ENCODE measurements at places on chromosomes 3 and 15. TPM values are rescaled to one million over a fixed set of nuclear protein-coding genes. Genes with fewer than 3 reads are reported as not detected.

DNASE1L3 gene
- total RNA-seq, result not detected

BNC1 gene
- total RNA-seq, result not detected

DUSP7 gene
- 9.1 TPM for total RNA-seq

DNA sequence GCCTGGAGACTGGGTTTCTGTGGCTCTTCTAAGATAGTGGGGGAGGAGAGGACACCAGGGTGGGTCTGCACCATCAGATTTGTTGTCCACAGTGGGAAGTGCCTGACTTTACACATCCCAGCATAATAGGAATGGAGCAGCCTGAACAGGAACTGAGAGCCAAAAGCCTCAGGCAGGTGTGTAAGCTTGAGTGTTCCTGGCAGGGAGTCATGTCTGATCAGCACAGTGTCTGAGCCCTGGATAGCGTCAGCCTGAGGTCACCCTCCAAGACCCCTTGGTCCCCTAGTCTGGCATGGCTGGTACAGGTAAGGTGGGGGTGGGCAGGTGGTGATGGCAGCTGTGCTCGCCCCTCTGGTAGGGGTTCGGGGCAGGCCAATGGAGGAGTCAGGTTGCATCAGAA, 20.2 kb downstream of the INSYN1 start:
- DNase-seq, result no peak

DNA sequence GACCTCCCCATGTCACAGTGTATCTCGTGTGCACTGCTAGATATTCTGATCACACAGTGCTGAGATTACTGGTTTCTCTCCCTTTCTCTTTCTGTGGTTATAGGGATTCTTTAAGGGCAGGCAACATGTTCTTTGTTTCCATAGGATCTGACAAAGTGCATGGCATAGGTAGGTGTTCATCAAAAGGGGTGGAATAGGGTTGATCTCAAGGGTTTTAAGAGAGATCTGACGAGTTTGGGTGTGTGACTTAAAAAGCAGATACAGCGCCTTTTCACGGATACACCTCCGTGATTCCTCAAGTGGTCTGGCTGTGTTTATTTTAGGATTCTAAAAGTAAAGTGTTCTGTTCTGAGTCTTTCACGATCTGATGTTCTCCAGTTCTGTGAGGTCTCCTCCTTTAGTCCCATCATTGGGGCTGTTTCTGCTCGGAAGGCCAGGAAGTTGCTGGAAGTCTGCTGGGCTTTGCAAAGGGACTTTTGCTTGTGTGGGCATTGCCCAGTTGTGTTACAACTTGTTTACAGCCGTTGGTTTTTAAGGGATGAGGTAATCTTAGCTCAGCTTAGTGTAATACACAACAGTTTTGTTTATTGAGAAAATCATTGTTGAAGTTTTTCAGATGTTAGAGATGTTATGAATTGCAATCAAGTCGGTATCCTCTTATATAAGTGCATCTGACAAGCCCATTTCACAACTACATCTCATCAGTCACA, 34.8 kb downstream of the IGF1R start:
- no peak for DNase-seq

DNA sequence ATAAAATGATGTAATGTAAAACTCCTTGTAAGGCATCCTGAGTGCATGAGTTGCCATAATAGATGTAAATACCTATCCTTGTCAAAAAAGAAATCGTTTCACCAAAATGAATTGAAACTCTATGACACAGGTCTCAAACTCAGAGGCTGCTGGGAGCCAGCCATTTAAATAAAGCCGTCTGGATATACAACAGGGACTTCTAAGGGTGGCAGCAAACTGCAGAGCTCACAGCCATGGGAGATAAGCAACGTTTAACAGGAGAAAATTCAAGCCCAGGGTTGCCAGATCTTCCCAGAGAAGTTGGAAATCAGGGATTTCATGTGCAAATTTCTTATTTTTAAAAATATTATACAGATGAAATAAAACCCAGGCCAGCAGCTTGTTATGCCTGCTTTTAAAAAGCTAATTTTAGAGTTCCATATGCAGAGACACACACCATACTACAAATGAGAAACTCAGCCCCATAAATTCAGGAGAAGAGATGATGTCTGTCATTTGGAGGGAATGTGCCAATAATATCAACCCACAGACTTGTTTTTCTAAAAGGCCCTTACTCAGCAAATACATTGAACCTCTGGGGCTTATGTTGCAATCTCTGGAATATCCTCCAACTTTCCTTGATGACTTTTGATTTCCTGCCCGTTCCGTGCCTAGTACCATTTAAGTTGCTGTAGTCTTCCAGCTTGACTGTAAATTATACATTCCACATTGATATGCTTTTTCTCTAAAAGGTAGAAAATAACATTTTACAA, 75.6 kb downstream of the AQP9 start:
- no peak for DNase-seq

GMNC gene
- not detected for total RNA-seq

ITIH1 gene
- not detected for total RNA-seq

GRCh38 chr15:50135031-50135551, 16.1 kb upstream of the ATP8B4 start:
- peak; percentile 87 for DNase-seq

GRCh38 chr15:28935316-28935715, 49.5 kb downstream of the APBA2 start:
- peak; percentile 74 for DNase-seq

DNA sequence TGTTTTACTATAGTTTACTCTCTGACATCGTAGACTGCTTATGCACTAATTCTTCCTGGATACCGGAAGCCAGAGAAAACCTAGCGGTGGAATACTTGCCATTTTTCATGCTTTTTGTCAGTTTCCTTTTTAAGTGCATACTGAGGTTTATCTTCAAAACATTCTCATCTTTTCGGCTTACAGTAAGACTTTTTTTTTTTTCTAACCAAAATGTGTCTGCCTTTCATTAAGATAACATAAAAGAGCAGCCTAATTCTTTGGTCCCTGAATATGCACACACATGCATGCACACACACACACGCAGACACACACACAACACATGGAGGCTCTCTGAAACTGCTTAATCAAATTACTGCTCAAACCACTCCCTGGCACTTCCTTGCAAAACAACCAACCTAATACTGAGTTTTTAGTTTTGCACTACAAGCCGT, 1.3 kb downstream of the ZNF445 start:
- no peak for DNase-seq

ZCWPW2 gene
- not detected for total RNA-seq

- no peak for DNase-seq
Observed at GRCh38 chr3:169041677-169042171, 621.8 kb downstream of the MECOM start.

GRCh38 chr3:151356794-151357462, 27.6 kb upstream of the P2RY13 start:
- no peak for DNase-seq

- DNase-seq, result no peak
Observed at GRCh38 chr15:38602910-38603670, 38.5 kb upstream of the RASGRP1 start.

- no peak for DNase-seq
Observed at GRCh38 chr15:47670365-47670764, 46.9 kb upstream of the SEMA6D start.

DNA sequence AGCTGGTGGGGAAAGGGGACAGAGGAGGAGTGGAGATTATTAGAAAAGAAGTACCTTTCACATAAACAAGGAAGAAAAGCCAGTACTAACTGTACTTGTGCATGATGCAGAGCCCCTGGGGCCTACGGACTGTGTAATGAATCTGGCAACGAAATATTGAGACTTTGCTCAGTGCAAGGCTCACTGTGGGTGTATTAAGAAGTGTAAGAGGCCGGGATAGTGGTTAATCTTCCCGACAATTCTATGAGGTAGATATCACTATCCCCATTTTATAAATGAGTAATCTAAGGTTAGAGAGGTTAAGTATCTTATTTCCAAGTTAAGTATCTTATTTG, 89.5 kb downstream of the WDR76 start:
- DNase-seq, result no peak

GRCh38 chr3:116841003-116841735, 131.6 kb downstream of the TUSC7 start:
- no peak for DNase-seq

GRAMD1C gene
- 0.67 TPM for total RNA-seq

DNA sequence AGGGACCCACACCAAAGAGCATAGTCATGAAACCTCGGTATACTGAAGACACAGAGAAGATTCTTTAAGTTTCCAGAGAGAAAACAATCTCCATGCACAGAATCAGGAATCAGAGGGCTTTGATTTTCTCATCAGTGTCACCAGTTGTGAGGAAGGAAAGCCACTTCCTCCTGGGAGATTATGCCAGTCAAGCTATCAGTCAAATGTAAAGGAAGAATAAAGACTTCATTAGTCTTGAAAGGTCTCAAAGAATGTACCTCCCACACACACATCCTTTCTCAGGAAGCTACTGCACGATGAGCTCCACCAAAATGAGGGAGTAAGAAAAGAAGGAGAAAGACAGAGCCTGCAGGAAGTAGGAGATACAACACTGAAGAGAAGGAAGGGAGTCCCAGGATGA, 486.3 kb downstream of the SHQ1 start:
- DNase-seq, result no peak

Measured in activated naive CD4-positive, alpha-beta T cell treated with anti-CD3 and anti-CD28 coated beads for 36 hours (primary cell).